ENCODE measurements at places on chromosomes 6 and 20. TPM values are rescaled to one million over a fixed set of nuclear protein-coding genes. Genes with fewer than 3 reads are reported as not detected.

- DNase-seq: no peak
These were observed 151.0 kb downstream of the ZDHHC14 start for GRCh38 chr6:157531986-157532365.

GRCh38 chr6:43644940-43645612 is at the start of gene RSPH9:
Gene RSPH9 (plus strand): TSS chr6:43645036. CDS start chr6:43645099, 63 bp downstream.
- DNase-seq: peak; percentile 73

GRCh38 chr6:90233994-90234393 is 62.6 kb downstream of the BACH2 start:
- DNase-seq: no peak

GRCh38 chr6:56515081-56515905 is 127.4 kb downstream of the DST start:
- no peak for DNase-seq

DNA sequence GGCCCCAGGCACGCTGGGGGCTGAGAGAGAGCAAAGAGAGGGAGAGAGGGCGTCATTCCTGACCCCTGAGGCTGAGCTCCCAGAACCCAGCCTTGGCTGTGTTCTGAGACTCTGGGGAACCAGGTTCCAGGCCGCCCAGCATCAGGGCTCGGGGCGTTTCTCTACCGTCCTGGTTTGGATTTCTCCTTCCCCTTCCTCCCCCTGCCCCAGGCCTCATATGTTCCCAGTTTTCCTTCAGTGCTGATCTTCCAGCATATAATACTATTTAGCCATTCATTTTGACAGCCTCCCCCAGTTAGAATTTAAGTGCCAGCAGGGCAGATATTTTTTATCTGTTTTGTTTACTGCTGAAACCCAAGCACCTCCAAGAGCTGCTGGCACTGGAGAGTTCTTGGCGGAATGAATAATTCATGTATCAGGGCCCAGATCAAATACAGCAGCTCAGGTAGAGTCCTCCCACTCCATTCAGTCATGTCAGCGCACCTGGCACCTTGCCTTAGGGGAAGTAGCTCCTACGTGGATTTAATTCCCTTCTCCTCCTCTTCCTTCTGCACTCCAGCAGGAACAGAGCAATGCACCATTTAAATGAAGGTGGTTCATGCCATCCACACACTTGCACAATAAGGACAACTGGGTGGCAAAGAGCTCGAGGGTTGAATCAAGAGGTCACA is 23.4 kb upstream of the FRMD1 start:
- no peak for DNase-seq

- no peak for DNase-seq
These were observed 595 bp downstream of the FKBPL start for GRCh38 chr6:32129297-32130088.

The NMBR gene
- not detected for total RNA-seq

- DNase-seq: no peak
These were observed 92.4 kb upstream of the CD83 start for GRCh38 chr6:14025160-14025559.

- no peak for DNase-seq
These were observed 249.5 kb upstream of the KCNG1 start for GRCh38 chr20:51272401-51272800.

The RNF39 gene
- total RNA-seq: 0.58 TPM

DNA sequence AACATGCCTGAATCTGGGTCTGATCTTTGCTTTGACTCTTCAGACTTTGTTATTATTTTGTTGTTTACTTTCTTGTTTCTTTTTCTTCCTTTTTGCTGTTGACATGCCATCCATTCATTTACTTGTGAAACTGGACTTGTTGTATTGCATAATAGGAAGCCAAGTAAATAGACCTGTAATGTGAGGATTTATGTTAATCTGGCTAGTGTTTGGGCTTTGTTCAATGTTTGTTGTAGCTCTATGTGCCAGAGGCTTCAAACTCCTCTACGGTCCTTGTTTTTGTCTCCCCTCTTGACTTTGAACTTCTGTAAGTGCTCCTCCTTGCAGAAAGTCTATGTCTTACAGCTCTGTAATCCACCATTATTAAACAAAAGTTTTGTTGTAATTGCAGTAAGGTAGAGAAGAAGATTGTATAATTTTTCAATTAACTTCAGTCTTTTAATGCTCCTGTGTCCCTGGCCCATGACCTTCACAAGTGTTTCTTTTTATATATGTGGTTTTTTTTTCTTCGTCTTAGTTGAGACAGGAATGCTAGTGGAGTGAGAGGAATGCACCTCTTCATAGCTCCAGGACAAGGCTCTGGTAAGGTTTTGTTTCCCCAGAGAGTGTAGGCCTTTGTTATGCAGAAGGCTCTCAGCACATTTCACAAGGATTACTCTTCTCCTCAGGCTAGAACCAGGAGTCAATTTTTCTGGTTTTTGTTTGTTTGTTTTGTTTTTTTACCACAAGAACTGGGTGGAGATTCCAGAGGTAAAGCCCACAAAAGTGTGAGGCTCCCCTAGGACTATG is 1061.8 kb upstream of the CITED2 start:
- DNase-seq: no peak

GRCh38 chr6:110933912-110934311 is 24.6 kb upstream of the GTF3C6 start:
- DNase-seq: no peak

- DNase-seq: no peak
These were observed 20.1 kb upstream of the BCAS1 start for GRCh38 chr20:54090230-54091119.

DNA sequence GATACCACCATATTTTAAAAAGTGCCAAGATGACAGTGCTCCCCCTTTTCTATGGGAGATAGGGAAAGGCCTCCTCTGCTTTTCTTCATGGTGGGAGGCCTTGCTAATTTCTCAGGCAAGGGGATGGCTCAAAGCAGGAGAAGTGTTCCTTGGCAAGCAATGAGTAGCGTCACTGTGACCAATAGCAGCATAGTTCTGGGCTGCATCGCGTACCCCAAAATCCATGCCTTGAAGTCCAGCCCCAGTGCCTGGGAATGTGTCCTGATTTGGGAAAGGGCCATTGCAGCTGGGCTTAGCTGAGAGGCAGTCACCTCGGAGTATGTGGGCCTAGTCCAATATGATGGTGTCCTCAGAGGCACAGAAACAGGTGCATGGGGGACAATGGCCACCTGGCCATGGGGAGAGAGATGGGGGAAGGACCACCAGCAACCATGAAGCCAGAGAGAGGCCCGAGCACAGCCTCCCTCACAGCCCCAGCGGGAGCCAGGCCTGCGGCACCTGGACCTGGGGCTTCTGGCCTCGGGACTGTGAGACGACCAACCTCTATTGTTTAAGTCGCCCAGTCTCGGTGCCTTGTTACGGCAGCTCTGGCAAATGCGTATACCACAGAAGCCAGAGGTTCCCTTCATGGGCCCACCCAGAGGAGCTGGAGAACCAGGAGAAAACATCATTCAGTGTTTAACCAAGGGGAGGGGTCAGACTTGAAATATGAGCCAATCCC is 153.1 kb upstream of the RPS6KA2 start:
- no peak for DNase-seq

- no peak for DNase-seq
These were observed 97.9 kb downstream of the ANKRD60 start for GRCh38 chr20:58130581-58130980.

GRCh38 chr6:54262971-54263370 is 45.3 kb upstream of the TINAG start:
- no peak for DNase-seq

DNA sequence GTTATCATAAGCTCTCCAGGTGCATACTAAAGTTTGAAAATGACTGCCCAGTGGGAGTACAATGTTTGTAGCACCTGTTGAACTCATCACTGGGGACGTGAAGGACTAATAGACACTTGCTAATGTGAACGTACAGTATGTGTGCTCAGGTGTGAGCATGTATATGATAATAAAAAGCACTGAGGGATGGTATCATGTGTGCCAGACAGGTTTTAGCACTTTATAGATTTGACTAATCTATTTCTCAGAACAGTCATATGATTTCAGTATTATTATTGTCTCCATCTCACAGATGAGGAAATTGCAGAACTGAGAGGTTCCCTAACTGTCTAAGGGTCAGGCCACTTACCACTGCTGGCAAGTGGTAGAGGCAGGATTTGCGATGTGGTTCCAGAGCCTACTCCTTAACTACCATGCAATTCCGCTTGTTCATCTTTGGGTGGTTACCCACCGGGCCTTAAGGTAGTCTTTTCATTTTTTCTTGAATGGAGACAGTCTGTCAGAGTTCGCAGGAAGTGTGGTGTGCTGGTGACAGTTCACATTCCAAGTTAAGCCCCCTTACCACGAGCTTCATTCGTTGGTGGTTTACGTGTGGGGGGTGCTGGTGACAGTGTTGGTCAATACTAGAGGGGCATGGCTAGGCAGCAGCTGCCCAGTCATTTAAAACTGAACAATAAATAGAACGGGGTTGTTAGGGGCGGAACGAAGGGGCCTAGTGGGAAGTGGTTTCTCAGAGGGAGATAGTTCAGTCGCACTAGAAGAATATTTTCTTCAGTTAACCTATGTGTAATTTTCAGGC is 46.8 kb downstream of the RREB1 start:
- DNase-seq: no peak

DNA sequence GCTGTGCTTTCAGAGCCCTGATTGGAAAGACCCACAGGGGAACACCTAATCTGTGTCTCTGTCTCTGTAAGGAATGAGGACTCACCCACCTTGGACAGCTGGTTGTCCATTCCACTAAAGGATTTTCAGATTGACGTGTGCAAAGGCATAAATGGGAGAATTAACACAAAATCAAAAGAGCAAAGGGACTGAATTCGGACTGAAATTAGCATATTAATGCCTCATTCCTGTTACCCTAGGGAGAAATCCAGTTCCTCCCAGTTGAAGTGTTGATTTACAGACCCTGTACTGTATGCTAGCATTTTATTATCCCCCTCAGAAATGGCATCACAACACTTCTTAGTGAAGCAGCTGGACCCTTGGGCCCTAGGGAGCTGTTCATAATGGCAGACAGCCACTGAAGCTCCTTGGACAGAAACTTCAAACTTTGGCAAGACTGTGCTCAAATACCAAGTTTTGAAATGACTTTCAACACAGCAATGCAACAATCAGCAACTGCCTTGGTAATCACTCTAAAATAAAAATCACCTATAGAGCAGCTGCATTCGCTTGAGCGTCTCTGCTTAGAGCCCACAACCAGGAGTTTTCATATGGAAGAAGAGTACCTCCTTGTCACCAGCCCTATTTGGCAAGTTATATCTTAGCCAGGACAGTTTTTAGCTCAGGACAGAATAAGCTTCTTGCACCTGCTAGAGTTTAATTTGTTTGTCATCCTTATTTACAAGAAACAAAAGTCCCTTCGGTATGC is 118.1 kb downstream of the TRDN start:
- DNase-seq: no peak

DNA sequence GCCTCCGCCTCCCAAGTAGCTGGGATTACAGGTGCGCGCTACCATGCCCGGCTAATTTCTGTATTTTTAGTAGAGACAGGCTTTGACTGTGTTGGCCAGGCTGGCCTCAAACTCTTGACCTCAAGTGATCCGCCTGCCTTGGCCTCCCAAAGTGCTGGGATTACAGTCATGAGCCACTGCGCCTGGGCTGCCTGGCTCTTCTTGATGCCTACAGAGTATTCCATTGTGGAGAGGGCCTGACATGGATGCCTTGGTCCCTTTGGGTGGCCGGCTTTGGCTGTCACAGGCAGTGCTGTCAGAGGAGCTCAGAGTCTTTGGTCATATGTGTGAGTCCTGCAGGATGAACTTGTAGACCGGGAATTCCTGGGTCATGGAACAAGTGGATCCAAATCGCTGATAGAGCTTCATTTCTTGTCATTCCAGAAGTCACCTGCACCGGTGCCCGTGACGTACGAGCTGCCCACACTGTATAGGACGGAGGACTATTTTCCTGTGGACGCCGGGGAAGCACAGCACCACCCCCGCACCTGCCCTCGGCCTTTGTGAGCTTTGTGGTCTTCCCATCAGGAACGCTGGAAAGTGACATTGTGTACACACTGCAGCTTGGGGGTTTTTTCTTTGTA is 55.1 kb downstream of the ADNP start:
- DNase-seq: no peak

The RWDD2A gene
- total RNA-seq: 2.8 TPM

The CDH4 gene
- total RNA-seq: not detected

DNA sequence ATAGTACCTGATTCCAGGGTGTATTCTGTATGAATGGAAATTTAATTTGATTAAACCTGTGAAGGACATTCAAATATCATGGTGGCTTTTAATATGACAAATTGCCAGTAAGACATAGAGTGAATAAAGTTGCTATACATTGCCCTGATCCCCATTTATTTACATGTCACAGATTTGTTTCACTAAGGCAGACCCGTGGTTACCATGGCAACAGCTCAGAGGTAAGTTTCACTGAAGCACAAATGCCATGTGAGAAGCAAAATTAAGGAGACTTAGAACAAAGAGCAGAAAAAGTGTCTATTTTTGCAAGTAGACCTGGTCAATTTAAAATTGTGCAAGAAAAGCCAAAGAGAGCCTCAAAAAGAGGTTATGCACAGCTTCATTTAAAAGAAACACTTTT is 63.7 kb downstream of the PXDC1 start:
- no peak for DNase-seq

DNA sequence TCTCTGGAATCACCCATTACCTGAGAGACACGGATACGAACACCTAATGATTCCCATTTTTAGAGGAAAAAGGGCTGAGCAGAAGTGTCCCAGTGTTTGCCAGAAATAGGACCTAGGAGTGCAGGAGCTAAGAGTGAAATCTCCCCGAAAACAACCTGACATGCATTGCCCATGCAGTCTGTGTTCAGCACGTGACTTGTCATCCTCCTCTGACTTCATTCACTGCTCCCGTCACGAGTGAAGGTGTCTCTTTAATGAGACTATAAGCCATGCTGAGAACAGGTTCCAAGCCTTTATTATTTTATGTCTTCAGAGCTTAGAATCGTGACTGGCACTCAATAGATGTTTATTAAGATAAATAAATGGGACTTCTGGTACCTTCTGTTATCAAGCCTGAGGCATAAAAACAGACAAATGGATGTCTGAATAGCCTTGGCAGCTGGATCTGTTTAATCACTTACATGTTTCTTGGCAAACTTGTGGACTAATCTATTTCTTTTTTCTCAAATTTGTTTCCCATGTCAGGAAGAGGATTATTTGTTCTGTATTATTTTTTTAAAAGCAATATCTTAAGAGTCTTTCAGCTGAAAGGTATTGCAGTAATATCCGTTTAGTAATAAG is 3.7 kb upstream of the MLIP start:
- no peak for DNase-seq

The LGSN gene
- total RNA-seq: 0.08 TPM

DNA sequence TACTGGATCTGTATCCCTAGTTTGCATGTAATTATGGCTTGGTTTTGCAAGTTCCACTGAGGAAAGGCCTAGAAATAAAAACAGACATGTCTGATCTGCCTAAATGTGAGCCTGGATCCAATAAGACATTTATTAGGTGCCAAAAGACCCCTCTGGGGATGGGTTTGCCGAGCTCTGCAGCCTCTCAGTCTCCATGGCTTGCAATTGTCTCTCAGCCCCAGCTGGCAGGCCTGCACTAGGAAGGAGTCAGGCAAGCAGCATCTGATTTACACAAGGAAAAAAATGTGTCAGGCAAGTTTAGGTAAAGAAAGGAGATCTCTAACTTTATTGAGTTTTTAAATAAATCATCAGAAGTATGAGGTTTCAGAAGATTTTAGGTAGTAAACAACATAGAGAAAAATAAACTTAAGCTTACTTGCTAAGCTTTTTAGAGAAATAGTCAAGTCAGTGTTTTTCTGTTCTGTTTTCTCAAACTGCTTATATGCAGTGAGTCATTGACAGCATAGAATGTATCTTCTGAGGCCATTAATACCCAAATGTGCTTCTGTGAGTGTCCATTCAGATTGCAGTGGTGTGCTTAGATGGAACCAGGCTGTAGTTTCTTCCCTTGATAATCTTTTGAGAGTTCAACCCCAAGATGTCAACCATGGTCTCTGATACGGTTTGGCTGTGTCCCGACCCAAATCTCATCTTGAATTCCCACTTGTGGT is 121.0 kb downstream of the FHL5 start:
- no peak for DNase-seq

GRCh38 chr6:43940393-43941087 is 170.5 kb downstream of the VEGFA start:
- DNase-seq: no peak

Data from left colon (tissue), 2 donors.